ENCODE measurements at places on chromosomes 11 and 22. TPM values are rescaled to one million over a fixed set of nuclear protein-coding genes. Genes with fewer than 3 reads are reported as not detected.

Gene MRGPRD
- total RNA-seq, result not detected

Gene GLYAT
- total RNA-seq, result not detected

Gene SLC5A1
- 0.32 TPM for total RNA-seq

Gene OR52A1
- not detected for total RNA-seq

Gene SULT4A1
- 8.4 TPM for total RNA-seq

DNA sequence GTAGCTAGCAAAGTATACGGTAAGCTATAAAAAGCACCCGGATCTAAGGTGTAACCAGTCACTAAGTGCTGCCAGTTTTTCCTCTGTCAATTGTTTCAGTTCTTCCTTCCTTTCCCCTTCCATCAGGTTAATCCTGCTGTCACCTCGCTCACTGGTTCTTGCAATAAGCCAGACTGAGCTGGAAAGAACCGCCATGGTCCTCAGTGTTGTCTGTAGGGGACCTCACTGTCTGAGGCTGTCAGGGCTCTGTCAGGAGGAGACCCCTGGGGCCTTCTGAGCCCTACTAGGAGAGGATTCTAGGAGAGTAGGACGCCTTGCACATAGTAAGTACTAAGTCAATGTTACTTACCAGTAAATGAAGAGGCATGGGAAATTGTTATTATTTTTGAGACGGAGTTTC, 1.4 kb upstream of the TBC1D22A start:
- DNase-seq, result no peak
- H3K27ac ChIP-seq, result no peak overlapping the region
- H3K4me3 ChIP-seq, result peak overlapping the region; percentile 100
- no peaks in the 10 kb centered on the region for H3K36me3 ChIP-seq
- H3K27me3 ChIP-seq, result no peaks in the 10 kb centered on the region

GRCh38 chr11:88508759-88509581, 171.4 kb upstream of the CTSC start:
- DNase-seq, result no peak
- no peaks in the 10 kb centered on the region for H3K36me3 ChIP-seq
- no peak overlapping the region for H3K4me3 ChIP-seq
- H3K27me3 ChIP-seq, result no peaks in the 10 kb centered on the region
- no peak overlapping the region for H3K27ac ChIP-seq
- no peaks in the 10 kb centered on the region for H3K4me1 ChIP-seq

- no peak overlapping the region for H3K4me3 ChIP-seq
- H3K27ac ChIP-seq, result no peak overlapping the region
- H3K4me1 ChIP-seq, result no peaks in the 10 kb centered on the region
- H3K27me3 ChIP-seq, result no peaks in the 10 kb centered on the region
- no peaks in the 10 kb centered on the region for H3K36me3 ChIP-seq
- DNase-seq, result no peak
Measured at GRCh38 chr11:104856607-104857006, 41.7 kb downstream of the CASP12 start.

DNA sequence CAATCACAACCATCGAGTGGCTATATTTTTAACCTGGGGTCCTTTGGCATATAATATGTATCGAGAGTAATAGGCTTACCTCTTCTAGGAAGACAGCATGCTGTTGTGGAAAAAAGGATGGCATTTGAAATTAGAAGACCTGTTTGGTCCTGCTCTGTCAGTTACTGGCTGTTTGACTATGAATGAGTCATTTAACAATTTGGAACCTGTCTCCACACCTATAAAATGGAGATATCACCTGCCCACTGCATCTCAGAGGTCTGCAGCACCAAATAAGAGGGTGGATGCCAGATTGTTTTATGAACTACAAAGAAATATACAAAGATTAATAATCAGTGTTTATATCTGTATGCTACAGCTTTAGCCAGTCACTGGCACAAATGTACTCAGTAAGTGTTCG, 60.8 kb downstream of the SLC25A17 start:
- no peak for DNase-seq
- H3K27ac ChIP-seq, result no peak overlapping the region

- DNase-seq, result no peak
- no peak overlapping the region for H3K4me3 ChIP-seq
- H3K27ac ChIP-seq, result no peak overlapping the region
- H3K27me3 ChIP-seq, result no peaks in the 10 kb centered on the region
Measured at GRCh38 chr11:10986006-10986405, 128.2 kb upstream of the ZBED5 start.

GRCh38 chr22:27490080-27490479, 311.5 kb downstream of the MN1 start:
- H3K4me1 ChIP-seq, result no peaks in the 10 kb centered on the region
- H3K27me3 ChIP-seq, result no peaks in the 10 kb centered on the region
- no peak for DNase-seq
- H3K4me3 ChIP-seq, result no peak overlapping the region
- no peak overlapping the region for H3K27ac ChIP-seq
- no peaks in the 10 kb centered on the region for H3K36me3 ChIP-seq

DNA sequence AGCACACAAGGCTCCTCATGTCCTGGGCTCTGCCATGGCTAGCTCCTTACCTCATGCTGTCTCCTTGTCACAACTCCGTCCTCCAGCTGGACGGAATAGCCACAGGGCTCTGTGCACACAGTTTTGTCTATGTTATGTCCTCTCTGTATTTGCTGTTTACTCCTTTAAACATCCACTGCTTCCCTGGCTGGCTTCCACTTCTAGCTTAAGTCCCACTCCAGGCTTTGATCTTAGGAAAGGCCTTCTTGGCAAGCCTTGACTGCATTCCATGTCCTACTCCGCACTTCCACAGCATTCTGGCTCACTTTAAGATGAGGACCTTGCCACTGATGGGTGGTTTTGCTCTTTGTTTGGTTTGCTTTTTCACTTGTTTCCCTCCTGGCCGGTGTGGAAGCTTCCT, 22.9 kb upstream of the ROBO3 start:
- H3K27me3 ChIP-seq, result peaks cover 40% of the 10 kb centered on the region
- peaks cover 1% of the 10 kb centered on the region for H3K4me1 ChIP-seq
- no peak overlapping the region for H3K4me3 ChIP-seq
- H3K36me3 ChIP-seq, result no peaks in the 10 kb centered on the region
- DNase-seq, result no peak

- no peaks in the 10 kb centered on the region for H3K27me3 ChIP-seq
- peaks cover 1% of the 10 kb centered on the region for H3K36me3 ChIP-seq
- no peak overlapping the region for H3K4me3 ChIP-seq
- no peak for DNase-seq
- H3K27ac ChIP-seq, result no peak overlapping the region
Measured at GRCh38 chr11:65789230-65790103, 2.6 kb downstream of the OVOL1 start.

DNA sequence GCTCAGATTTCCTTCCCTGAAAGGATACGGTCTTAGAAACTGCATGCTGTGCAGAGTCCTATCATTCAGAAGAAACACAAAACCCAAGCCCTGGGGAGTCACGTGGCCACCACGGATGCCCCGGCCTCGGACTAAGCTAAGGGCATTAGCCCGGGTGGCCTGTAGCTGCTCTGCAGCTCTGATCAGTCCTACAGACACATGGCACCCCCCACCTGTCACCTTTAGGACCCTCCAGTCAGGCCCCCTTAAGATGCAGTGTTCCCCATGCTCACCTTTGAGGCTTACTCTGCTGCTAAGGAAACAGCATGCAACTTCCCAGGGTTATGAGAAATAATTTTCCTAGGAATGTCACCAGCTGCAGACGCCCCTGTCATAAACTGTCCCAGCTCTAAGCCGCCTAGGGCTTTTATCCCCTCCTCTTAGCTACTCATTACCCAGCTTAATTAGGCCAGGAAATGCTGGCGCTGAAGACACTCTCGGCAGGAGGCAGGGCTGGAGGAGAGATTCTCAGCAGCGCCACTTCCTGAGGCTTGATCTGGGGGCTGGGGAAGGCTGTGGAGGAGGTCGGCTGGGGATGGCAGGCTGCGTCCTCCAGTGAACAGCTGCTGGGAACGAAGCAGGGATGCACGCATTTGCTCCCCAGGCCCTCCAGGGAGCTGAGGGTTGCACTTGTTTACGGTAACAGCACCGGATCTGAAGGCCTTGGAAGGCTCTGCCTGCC, 47.2 kb upstream of the ADA2 start:
- no peaks in the 10 kb centered on the region for H3K27me3 ChIP-seq
- no peaks in the 10 kb centered on the region for H3K36me3 ChIP-seq
- no peak overlapping the region for H3K4me3 ChIP-seq
- H3K27ac ChIP-seq, result no peak overlapping the region
- no peak for DNase-seq

DNA sequence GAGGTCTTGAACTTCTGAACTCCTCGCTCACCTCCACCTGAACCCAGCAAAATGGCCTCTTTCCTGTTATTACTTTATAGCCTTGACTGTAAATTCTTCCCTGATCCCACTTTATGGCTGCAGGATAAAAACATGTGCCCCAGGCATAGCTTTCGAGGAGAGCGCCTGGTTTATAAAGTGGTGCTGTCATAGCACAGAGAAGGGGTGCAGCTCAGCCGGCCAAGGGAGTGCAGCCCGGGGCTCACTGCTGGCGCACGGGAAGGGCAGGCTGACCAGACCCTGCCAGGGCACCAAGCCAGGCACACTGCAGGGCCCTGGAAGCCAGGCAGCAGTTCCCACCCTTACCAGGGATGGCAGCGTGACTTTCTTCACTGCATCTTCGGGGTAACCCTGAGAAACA, 50.9 kb downstream of the ISX start:
- no peaks in the 10 kb centered on the region for H3K4me1 ChIP-seq
- H3K36me3 ChIP-seq, result no peaks in the 10 kb centered on the region
- H3K4me3 ChIP-seq, result no peak overlapping the region
- no peak overlapping the region for H3K27ac ChIP-seq
- no peaks in the 10 kb centered on the region for H3K27me3 ChIP-seq
- DNase-seq, result no peak

DNA sequence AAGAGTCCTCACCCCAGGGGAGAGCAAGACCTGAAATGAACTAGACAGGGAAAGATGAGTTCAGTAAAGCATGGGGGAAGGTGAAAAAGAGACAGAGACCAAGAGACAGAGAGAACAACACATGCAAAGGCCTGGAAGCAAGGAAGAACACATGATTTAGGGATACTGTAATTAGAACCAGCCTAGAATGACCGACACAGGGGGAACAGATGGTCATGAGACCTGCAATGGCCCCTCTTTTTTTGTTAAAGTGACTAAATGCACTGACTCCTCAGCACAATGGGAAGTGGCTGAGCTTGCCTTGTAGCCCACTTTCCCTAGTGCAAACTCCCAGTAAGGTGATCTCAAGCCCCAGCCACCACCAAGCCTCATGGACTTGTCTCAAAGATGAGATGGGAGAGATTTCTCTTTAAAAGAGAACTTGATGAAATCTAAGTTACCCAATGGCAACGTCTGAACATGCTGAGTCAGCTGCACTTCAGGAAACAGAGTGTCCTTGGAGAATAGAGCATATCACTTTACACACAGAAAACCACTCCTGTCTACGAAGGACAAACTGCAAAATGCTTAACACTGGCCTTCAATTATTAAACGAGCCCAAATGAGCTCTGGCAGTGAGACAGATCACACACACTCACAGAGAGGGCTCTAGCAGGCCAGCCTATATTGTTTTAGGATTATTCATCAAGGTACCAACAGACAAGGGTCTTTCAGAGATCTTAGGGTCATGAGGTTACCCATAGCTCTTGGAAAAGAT, 91.0 kb downstream of the SERGEF start:
- no peak overlapping the region for H3K27ac ChIP-seq
- H3K4me1 ChIP-seq, result no peaks in the 10 kb centered on the region
- no peak for DNase-seq
- no peak overlapping the region for H3K4me3 ChIP-seq

GRCh38 chr22:46273432-46274148, 5.8 kb downstream of the TTC38 start:
- no peaks in the 10 kb centered on the region for H3K27me3 ChIP-seq
- no peak overlapping the region for H3K4me3 ChIP-seq
- DNase-seq, result no peak
- no peak overlapping the region for H3K27ac ChIP-seq
- peaks cover 8% of the 10 kb centered on the region for H3K4me1 ChIP-seq
- peaks cover 35% of the 10 kb centered on the region for H3K36me3 ChIP-seq

DNA sequence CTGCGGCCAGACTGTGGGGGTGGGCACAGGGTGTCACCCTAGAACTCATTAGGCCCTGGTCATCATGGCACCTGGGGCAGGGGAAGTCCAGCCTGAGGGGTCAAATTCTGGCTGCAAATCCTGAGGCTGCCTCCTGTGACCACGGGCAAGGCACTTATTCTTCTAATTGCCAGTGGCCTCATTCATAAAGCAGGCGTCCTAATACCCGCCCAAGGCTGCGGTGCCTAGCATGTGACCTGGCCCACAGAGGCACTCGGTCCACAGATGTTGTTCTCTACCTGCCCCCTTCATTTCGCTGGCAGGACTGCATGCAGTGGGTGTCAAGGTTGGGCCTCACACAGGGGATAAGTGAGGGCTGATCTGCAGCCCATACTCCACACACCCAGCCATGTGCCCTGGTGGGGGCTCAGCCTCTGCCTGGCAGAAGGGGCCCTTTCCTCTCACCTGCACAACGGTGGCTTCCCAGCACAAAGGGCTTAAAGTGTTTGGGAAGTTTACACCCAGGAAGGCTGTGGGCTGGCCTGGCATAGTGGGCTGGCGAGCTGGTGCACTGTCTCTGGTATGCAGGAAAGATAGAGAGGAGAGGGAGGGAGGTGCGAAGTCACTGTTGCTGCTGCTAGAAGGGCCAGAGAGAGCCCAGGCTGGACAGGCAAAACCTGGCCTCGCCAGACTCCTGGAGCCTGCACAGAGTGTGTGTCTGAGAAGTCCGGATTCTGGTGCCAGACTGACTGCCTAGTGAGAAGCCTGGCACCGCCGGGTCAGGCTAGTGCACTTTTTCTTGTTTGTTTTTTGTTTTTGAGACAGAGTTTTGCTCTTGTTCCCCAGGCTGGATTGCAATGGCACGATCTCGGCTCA, 3.2 kb downstream of the MPST start:
- DNase-seq, result no peak
- peaks cover 11% of the 10 kb centered on the region for H3K36me3 ChIP-seq
- H3K4me1 ChIP-seq, result peaks cover 24% of the 10 kb centered on the region
- no peak overlapping the region for H3K4me3 ChIP-seq
- no peaks in the 10 kb centered on the region for H3K27me3 ChIP-seq
- H3K27ac ChIP-seq, result no peak overlapping the region

GRCh38 chr11:63829823-63830489, 9.0 kb upstream of the MARK2 start:
- H3K4me1 ChIP-seq, result peaks cover 13% of the 10 kb centered on the region

GRCh38 chr11:134519788-134520187, 107.7 kb upstream of the B3GAT1 start:
- peaks cover 16% of the 10 kb centered on the region for H3K27me3 ChIP-seq
- no peak overlapping the region for H3K27ac ChIP-seq
- no peaks in the 10 kb centered on the region for H3K36me3 ChIP-seq
- no peaks in the 10 kb centered on the region for H3K4me1 ChIP-seq
- no peak overlapping the region for H3K4me3 ChIP-seq

All from HCT116 (cell line).